Activated CD4-positive, alpha-beta T cell treated with anti-CD3 and anti-CD28 coated beads for 36 hours (primary cell): ENCODE measurements at places on chromosomes 5 and 9. TPM values are rescaled to one million over a fixed set of nuclear protein-coding genes. Genes with fewer than 3 reads are reported as not detected.
A peak's percentile ranks its signal among the peaks of the same experiment; 100 is the strongest.

DNA sequence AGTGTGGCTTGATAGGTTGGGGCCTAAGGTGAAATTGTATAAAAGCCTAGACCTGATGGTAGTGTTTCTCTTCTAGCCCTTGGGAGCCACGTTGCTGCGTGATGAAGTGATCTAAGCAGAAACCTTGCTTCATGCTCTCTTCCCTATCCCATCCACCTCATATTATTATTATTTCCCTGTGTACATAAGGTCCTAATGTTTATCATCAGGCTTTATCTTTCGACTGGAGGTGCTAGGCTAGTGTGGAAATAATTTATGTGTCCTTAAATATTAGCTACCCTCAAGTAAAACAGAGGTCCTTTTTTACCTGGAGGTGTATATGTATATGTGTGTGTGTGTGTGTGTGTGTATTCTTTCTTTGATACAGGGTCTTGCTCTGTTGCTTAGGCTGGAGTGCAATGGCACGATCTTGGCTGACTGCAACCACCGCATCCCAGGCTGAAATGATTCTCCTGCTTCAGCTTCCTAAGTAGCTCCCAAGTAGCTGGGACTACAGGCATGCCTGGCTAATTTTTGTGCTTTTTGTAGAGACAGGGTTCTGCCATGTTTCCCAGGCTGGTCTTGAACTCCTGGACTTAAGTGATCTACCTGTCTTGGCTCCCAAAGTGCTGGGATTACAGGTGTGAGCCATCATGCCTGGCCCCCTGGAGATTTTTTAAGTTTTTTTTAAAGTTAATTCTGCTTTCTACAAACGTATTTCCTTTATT is 3.7 kb downstream of the UGCG start:
- H3K4me3 ChIP-seq = no peak overlapping the region
- H3K27ac ChIP-seq = no peak overlapping the region
- no peaks in the 10 kb centered on the region for H3K27me3 ChIP-seq
- no peak for DNase-seq
- peaks cover 32% of the 10 kb centered on the region for H3K4me1 ChIP-seq
- H3K36me3 ChIP-seq = no peaks in the 10 kb centered on the region

Gene C5orf58
- not detected for total RNA-seq

- H3K27ac ChIP-seq = no peak overlapping the region
- H3K27me3 ChIP-seq = no peaks in the 10 kb centered on the region
- DNase-seq = no peak
Measured at GRCh38 chr5:164481270-164481669, 975.9 kb downstream of the MAT2B start.

DNA sequence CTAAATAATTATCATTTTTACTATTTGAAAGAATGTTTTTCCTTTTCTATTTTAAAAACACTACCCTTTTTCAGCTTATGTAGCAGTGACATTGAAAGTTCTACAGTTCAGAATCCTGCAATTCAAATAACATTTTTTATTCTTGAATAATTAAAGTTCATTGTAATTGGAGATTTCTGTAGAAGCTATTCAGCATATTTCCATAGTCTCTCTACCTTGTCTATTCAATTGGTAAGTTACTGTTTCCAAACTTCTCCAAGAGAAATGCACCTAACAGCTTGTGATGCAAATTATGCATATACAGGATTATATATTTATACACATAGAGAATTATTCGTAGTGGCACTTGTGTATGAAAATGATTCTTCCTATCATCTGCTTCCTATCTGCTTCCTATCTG is 149.7 kb upstream of the ARRDC3 start:
- H3K4me3 ChIP-seq = no peak overlapping the region
- no peak overlapping the region for H3K27ac ChIP-seq
- no peaks in the 10 kb centered on the region for H3K4me1 ChIP-seq
- DNase-seq = no peak

- no peaks in the 10 kb centered on the region for H3K27me3 ChIP-seq
- no peak for DNase-seq
- no peaks in the 10 kb centered on the region for H3K36me3 ChIP-seq
- no peak overlapping the region for H3K4me3 ChIP-seq
- H3K27ac ChIP-seq = no peak overlapping the region
Measured at GRCh38 chr5:15551113-15551504, 51.1 kb downstream of the FBXL7 start.

DNA sequence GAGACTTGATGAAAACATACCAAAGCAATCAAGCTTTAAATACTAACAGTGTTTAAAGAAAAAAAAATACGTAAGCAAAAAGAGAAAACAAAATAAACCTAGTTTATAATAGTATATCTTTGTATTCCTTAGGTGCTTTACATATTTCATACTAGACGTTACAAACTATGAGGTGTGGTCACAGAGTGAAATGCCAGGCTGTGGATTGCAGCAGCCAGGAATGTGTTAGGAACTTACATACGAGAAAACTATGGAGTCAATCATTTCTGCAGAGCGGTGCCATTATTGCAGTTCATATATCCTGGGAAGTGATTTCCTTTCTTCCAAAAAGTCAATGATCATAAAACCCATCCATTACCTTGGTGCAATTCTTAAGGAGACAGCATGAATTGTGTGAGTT is 443.6 kb upstream of the GRAMD2B start:
- H3K4me3 ChIP-seq = no peak overlapping the region
- no peaks in the 10 kb centered on the region for H3K4me1 ChIP-seq
- no peak for DNase-seq
- no peaks in the 10 kb centered on the region for H3K27me3 ChIP-seq
- no peak overlapping the region for H3K27ac ChIP-seq

Gene PLCXD3
- not detected for total RNA-seq

Gene CATSPER3
- 0.40 TPM for total RNA-seq

- DNase-seq = no peak
Measured at GRCh38 chr5:150496534-150496933, 11.4 kb upstream of the NDST1 start.

- H3K27me3 ChIP-seq = no peaks in the 10 kb centered on the region
- peaks cover 14% of the 10 kb centered on the region for H3K36me3 ChIP-seq
- DNase-seq = no peak
- no peak overlapping the region for H3K4me3 ChIP-seq
- H3K4me1 ChIP-seq = peaks cover 42% of the 10 kb centered on the region
- no peak overlapping the region for H3K27ac ChIP-seq
Measured at GRCh38 chr5:16579142-16579847, 37.5 kb downstream of the RETREG1 start.

DNA sequence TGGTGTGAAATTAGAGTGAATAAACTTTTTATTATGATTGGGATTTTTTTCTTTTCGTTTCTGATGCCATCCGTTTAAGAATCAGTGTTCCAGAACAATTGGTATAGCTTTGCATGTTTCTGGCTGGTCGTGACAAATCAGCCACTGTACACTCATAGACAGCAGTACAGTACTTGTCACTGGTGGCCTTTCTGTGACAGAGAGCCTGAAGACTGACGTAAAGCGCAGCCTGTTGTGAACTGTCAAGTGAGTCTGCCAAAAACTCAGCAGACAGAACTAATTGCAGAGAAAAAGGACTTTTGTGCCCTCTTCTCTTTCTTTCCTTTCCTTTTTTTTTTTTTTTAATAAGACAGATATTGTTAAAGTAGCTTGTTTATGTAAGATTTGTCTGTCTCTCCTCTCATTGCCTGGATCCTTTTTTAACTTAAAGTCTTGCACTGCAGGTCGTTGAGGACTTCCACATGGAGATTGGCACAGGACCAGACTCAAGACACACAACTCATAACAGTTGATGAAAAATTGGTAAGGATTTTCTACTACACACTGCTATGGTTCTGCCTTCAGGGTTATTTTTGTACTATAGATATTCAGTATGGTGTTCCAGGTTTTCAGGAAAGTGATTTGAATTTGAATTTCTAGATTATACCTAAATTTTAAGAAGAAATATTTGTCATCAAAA is 42.7 kb downstream of the NDUFS4 start:
- peaks cover 29% of the 10 kb centered on the region for H3K36me3 ChIP-seq
- no peak for DNase-seq
- no peaks in the 10 kb centered on the region for H3K27me3 ChIP-seq
- H3K27ac ChIP-seq = no peak overlapping the region

- DNase-seq = no peak
- H3K4me1 ChIP-seq = peaks cover 20% of the 10 kb centered on the region
Measured at GRCh38 chr5:138955013-138955660, 80.0 kb upstream of the LRRTM2 start.

DNA sequence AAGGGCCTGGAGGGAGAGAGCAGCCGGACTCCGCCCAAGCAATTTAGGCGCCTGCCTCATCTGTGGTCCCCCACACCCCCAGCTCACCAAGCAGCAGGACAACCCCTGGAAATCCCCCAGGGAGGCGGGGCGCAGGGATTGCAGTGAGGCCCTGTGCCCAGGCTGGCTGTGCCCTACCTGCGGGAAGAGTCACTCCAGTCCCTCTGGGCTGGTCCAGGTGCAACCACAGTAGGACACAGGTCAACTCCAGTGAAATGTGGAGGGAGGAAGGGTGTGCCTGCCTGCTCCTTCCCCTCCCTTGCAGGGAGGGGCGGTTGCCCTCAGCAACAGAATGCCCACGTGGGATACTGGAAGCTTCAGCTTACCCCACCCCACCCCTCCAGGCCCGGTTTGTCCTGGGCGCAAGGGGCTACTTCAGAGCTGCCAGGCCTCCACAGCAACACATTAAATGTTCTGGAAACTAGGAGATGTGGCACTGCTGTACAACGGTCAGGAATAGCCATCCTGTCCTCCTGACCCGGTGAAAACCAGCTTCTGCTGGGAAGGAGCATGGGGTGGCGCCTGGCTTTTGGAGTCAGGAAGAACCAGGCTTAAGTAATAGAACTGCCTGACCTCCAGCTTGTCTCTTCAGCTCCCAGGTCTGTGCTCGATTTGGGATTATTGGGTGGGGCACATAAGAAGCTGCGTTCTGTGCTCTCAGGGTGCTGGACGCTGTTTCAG is 22.5 kb downstream of the ABO start:
- no peak overlapping the region for H3K4me3 ChIP-seq
- H3K27me3 ChIP-seq = peaks cover 3% of the 10 kb centered on the region
- H3K4me1 ChIP-seq = no peaks in the 10 kb centered on the region
- no peak overlapping the region for H3K27ac ChIP-seq
- no peaks in the 10 kb centered on the region for H3K36me3 ChIP-seq

GRCh38 chr5:2188661-2189060 is 305.9 kb upstream of the IRX4 start:
- H3K4me1 ChIP-seq = no peaks in the 10 kb centered on the region
- DNase-seq = no peak
- no peak overlapping the region for H3K27ac ChIP-seq
- H3K27me3 ChIP-seq = no peaks in the 10 kb centered on the region

DNA sequence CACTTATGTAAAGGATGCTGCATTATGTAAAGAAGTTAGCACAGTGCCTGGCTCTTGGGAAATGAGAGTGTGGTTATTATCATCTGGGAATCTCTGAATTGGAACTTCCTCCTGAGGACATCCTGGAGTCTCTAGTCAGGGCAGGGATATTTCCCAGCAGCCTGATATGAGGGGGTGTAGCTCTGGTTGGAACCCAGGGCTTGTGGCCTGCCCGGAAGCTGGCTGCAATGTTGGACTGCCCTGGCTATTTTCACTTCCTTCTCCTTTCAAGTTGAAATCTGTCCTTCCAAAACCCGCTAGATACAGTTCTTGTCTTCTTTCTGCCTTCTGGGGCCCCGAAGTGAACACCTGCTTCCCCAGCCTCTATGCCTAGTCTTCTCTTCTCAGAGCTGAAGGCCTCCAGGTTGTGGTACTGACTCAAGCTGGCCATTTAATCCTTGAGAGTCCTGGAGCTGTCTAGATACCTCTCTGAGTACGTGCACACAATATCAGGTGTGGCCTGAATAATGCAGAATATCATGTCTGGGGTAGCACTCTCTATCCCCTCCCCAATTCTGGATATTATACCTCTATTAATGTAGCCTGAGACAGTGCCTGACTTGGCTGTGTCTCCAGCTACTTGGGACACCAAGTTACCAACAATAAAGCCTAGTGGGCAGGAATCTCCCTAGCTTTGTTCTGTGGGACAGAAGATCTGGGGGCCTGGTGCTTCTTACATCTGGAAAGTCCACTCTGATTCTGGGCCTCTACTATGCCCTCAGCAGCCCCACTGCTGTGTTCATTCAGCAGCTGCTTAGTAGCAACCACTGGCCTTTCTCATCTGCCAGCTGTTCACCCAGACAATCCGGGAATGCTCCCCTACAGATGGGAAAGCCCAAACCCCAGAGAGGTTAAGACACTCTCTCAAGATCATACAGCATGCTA is 45.0 kb downstream of the SLC6A7 start:
- H3K4me1 ChIP-seq = no peaks in the 10 kb centered on the region
- H3K36me3 ChIP-seq = no peaks in the 10 kb centered on the region
- no peak for DNase-seq
- H3K4me3 ChIP-seq = no peak overlapping the region
- no peak overlapping the region for H3K27ac ChIP-seq

Gene SEPTIN8
- 19.9 TPM for total RNA-seq

Gene POU5F2
- 0.40 TPM for total RNA-seq

DNA sequence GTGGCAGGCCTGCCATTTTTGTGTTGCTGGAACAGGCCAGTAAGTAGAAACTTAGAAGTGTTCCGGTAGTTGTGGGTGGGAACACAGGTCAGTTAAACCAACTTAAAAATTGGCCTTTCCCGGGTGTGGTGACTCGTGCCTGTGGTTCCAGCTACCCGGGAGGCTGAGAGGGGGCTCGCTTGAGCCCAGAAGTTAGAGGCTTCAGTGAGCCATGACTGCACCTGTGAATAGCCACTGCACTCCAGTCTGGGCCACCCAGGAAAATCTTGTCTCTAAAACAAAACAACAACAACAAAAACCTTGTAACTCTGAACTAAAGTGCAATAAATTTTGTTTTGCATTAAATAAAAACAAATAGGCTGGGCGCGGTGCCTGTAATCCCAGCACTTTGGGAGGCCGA is 1.4 kb upstream of the NHP2 start:
- H3K27ac ChIP-seq = no peak overlapping the region
- no peak overlapping the region for H3K4me3 ChIP-seq
- H3K36me3 ChIP-seq = peaks cover 27% of the 10 kb centered on the region
- H3K27me3 ChIP-seq = no peaks in the 10 kb centered on the region

- H3K4me1 ChIP-seq = no peaks in the 10 kb centered on the region
- no peaks in the 10 kb centered on the region for H3K36me3 ChIP-seq
- no peak overlapping the region for H3K27ac ChIP-seq
- DNase-seq = no peak
- H3K27me3 ChIP-seq = no peaks in the 10 kb centered on the region
- no peak overlapping the region for H3K4me3 ChIP-seq
Measured at GRCh38 chr5:137828180-137828579, 39.5 kb upstream of the MYOT start.

- no peaks in the 10 kb centered on the region for H3K27me3 ChIP-seq
- no peak for DNase-seq
- H3K27ac ChIP-seq = no peak overlapping the region
- no peaks in the 10 kb centered on the region for H3K4me1 ChIP-seq
- H3K4me3 ChIP-seq = no peak overlapping the region
Measured at GRCh38 chr5:167642181-167642580, 649.3 kb upstream of the WWC1 start.

GRCh38 chr9:70340572-70340971 is 73.9 kb downstream of the KLF9 start:
- H3K27ac ChIP-seq = no peak overlapping the region
- no peaks in the 10 kb centered on the region for H3K27me3 ChIP-seq
- no peaks in the 10 kb centered on the region for H3K4me1 ChIP-seq

DNA sequence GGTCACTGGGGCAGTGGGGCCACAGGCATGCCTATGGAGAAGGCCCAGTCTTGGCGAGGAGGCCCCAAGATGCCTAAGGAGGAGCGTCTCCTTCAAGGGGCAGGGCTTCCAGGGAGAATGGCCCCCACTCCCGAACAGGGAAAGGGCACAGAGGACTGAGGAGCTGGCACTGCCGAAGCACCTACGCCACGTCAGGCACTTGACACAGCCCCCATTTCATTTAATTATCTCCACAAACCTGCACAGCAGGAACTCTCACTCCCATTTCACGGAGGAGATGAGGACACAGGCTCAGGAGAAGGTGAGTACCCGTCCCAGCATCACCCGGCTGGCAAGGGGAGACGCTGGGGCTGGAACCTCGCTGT is 26.0 kb downstream of the EGR1 start:
- no peak overlapping the region for H3K27ac ChIP-seq
- H3K27me3 ChIP-seq = peaks cover 23% of the 10 kb centered on the region
- H3K4me3 ChIP-seq = peak overlapping the region; percentile 41
